ENCODE measurements at places on chromosomes 6 and 20.

DNA sequence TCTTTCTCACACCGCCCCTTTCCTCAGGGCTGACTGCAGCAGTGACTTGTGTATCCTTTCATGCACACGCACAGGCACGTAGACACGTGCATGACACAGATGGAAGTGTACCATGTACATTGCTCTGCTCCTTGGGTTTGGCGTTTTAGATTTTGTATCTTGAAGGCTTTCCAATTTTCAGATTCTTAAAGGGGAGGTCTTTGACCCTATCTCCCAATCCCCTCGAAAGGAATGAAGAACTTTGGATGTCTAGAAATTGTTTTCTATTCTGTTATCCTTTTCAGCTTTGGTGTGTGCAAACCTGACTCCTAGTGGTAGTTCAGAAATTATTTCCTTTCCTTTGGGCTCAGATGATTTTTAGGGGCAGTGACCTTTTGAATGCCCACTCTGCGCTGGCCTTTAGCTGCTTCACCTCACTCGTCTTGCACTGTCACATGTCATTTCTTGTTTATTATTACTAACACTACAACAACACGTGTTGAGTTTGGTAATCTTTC, 63.0 kb downstream of the HIVEP1 start:
- DNase-seq, result no peak

GRCh38 chr20:52746770-52747169, 225.4 kb upstream of the TSHZ2 start:
- DNase-seq, result no peak

- no peak for DNase-seq
Observed at GRCh38 chr6:16380220-16380809, 141.9 kb downstream of the GMPR start.

- DNase-seq, result no peak
Observed at GRCh38 chr6:75693534-75693933, 55.5 kb upstream of the MYO6 start.

DNA sequence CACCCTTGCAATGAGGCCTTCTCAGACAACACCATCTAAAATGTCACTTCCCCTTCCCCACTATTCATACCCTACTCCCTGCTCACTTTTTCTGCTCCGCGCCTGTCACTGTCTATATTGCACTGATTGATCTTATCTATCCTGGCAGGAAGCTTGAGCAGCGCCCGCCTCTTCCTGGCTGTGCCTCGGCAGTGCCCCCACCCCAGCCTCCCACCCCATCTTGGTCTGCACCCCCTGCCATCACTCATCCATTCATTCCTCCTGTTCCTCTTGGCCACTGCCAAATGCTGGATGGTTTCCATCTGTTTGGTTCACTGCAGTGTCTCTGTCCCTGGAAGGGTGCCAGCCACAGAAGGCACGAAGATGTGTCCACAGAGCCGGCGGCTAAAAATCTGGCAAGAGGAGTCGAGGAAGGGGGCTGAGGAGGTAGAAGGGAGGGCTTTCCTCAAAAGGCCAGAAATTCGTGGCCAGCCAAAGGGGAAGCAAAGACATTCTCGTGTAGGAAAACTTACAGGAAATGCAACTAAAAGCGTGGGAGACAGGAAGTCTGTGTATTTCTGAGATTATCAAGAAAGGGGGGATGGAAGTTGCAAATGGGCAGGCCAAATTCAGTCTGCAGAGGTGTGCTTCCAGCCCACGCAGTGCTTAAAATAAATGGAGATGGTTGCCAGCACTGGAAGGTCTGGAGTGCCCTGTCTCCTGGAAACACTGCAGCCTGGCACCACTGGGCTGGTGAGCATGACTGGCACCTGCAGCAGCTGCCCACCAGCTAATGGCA, 27.6 kb downstream of the SYNJ2 start:
- DNase-seq, result peak; percentile 26

DNA sequence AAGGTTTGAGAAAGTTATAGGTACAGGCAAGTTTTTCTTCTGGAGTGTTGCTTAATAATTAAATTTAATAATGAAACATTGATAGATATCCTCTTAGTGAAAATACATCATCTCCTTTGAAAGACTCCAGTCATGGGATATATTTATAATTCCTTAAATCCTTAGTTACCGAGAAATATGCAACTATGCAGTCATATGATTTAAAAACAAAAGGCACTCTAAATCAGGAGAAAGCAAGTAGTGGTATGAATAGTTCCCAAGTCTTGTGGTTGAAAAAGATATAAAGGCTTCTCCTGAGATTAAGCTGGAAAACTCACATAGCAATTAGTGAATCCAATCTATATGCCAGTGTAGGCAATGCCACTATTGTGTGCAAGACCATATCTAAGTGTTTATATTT, 475.4 kb downstream of the EYS start:
- DNase-seq, result no peak

DNA sequence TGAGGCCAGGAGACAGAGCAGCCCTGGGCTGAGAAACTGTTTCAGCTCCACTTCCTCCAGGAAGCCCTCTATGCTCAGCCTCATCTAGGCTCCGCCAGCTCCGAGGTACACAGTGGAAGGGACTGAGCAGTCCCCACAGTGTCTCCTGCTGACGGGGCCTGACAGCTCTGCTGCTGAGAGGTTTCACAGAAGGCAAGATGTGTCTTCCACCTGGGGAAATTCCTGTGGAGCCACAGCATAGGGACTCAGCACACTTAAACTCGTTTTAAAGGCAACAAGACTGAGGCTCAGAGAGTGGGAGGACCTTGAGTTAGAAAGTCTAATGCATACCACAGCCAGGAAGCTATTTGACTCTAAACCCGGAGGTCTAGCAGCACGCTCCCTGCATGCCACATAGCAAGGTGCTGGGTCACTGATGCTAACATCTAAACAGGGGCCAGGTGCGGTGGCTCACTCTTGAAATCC, 6.8 kb downstream of the ADA start:
- peak; percentile 52 for DNase-seq

DNA sequence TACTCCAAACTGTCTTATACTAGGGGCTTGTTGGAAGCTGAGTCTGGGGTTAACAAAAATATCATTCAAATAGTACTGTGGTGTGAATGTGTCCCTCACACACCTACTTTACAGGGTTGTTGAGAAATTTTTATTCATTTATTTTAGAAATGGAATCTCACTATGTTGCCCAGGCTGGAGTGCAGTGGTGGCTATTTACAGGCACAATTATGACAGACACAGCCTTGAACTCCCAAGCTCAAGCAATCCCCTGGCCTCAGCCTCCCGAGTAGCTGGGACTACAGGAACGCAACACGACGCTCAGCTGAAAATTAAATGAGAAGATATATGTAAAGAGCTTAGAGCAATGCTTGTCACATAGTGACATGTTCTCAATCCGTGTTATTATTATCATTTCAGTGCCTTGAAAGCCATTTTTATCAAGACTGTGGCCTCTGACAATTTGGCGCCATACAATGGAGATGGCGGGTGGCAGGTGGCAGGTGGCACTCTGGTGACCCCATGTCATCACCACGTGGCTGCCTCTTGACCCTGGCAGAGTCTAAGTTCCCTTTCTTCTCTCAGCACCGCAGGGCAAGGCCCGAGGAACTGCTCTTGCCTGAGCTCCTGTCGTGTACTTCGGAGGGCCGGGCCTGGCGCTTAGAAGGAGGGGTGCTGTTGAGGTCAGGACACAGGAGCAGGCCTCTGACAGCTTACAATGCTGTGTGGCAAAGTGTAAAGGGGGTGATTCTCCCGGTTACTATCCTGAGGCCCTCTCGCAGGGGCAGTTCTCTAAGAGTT, 64.5 kb downstream of the STX11 start:
- no peak for DNase-seq

- no peak for DNase-seq
Observed at GRCh38 chr6:149696901-149697300, 21.0 kb downstream of the LATS1 start.

GRCh38 chr6:118553132-118553531, 5.0 kb downstream of the PLN start:
- no peak for DNase-seq

DNA sequence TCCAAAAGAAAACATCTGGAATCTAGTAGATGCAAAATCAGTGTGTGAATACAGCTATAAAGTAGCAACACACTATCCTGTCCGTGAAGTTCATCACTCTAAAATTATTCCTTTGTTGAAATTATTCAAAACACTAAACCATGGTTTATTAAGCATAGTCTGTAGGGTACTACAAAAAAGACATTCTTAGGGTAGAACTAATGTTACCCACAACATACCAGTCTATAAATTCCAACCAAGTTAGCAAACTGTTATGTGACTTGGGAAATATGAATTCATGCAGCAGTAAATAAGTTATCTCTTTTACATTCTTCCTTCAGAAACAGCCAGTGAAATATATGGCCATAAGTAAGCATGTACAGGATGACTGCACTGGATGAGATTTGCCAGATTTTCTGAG, 580.3 kb upstream of the ADGRB3 start:
- no peak for DNase-seq

- DNase-seq, result no peak
Observed at GRCh38 chr20:34675993-34676641, 775 bp downstream of the PIGU start.

DNA sequence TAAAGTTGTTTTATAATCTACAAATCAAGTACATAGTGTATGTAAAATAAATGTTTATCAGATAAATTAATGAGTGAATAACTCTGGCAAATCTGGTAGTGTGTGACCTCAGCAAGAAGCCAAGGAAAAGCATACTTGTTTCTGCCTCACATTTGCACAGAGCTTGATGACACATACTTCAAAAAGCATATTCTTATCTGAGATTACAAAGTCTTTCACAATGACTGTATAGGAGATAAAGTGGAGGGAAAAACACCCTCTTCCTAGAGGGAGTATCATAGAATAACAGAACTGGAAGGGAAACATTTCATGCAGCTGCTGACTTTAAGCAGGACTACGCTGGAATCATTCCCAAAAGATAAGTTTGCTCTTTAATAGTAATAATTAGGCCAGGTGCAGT, 28.1 kb upstream of the AKAP7 start:
- DNase-seq, result no peak

GRCh38 chr6:113858480-113859348, 1.6 kb downstream of the MARCKS start:
- peak; percentile 27 for DNase-seq

DNA sequence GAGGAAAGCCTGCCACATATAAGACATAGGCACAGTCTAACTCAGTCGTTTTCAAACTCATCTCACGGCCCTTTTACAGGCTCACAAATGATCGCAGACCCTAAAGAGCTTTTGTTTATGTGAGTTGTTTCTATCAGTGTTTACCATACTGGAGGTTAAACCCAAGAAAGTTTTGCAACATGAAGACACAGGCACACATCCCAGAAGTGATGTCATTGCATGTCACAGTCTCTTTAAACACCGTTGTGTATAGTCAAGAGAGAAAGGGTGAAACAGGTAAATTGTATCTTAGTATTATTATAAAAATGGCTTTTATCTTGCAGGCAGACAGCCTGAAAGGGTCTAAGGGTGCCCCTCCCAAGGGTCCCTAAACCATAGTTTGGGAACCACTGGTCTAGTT, 96.7 kb downstream of the BACH2 start:
- DNase-seq, result no peak

GRCh38 chr20:58883241-58883691, 30.8 kb downstream of the GNAS start:
- no peak for DNase-seq

DNA sequence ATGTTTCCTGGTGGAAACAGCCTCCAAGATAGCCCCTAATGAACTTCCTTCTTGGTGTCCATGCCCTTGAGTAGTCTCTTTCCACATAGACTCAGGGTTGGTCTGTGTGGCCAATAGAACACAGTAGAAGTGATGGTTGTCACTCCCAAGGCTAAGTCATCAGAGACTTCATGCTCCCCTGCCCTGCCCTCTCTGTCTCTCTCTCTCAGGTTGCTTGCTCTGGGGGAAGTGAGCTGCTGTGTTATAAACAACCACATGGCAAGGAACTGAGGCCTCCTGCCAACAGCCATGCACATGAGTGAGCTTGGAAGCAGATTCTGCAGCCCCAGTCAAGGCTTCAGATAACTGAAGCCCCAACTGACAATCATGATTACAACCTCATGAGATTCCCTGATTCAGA, 85.3 kb upstream of the SLC22A16 start:
- no peak for DNase-seq

GRCh38 chr6:116210750-116211425, 43.0 kb downstream of the TSPYL4 start:
- no peak for DNase-seq

DNA sequence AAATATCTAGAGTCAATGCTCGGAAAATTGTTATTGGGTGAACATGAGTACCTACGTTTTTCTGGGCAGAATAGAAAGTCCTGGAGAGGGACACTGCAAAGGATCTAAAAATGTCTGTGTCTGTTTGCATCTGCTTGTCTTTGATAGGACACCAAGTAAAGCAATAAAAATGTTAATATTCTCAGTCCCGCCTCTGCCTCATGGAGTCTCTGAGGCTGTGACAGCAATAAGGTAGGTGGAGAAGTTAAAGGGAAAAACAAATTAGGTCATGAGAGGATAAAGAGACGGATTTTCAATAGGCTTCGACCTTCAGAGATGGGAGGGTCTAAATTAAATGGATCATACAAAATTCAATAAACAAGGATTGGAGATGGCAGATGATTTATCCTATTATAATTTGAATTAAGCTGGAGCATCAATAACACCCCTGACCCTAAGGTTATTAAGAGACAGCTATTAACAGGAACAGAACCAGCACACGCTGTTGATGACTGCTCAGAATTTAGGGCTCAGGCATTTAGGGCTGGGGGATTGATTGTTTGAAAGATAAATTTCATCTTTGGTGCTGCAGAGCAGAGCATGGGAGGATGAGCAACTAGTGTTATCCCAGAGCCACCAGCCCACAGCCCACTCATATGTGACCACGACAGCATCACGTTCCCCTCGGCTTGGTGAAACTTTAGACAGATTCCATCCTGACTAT, 620.3 kb upstream of the CDH4 start:
- no peak for DNase-seq

GRCh38 chr6:17930321-17930993, 57.0 kb downstream of the KIF13A start:
- no peak for DNase-seq

GRCh38 chr6:124479991-124480430, 482.2 kb upstream of the RNF217 start:
- DNase-seq, result no peak

DNA sequence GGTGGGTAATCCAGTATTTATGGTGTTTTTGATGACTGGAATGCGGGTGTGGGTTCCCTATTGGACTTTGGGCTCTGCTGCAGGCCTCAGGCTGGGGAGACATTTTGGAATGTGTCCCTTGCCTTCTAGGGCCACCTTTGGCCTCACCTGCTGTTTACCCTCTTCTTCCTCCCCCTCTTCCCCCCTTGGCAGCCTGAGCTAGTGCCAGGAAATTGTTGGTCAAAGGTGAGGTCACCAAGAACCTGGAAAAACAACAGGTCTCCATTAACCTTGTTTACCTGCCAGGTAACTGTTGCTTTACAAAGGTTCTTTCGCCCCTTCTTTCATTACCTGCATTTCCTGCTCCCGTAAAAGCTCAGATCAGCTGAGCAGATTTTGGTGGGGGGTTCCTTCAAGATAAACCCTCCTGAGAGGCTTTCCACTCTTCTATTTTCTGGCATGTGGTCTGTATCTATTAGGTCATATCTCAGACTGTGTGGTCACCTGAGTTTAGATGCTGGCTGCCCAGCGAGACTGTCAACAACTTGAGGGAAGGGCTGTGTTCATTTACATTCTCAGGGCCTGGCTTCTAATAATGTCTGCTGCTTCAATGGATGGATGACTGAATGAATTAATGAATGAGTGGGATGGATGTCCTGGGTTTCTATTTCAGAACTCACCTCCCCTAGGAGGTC, 34.7 kb downstream of the VEGFA start:
- no peak for DNase-seq

- DNase-seq, result no peak
Observed at GRCh38 chr6:32815996-32816395, 806 bp downstream of the HLA-DOB start.

All from T-helper 22 cell (primary cell).